GM12864 (cell line): ENCODE measurements at places on chromosomes 4 and X.

- DNase-seq: no peak
Observed at GRCh38 chr4:109547394-109547793, 12.7 kb upstream of the MCUB start.

- no peak for DNase-seq
Observed at GRCh38 chrX:37959212-37960021, 46.9 kb upstream of the SYTL5 start.

- no peak for DNase-seq
Observed at GRCh38 chr4:8872402-8873291, 1.0 kb upstream of the HMX1 start.

- no peak for DNase-seq
Observed at GRCh38 chr4:98383431-98384106, 122.4 kb downstream of the RAP1GDS1 start.

GRCh38 chrX:66638591-66639500 lies at the start of gene EDA2R:
TSS of gene EDA2R (minus strand) at chrX:66639078. CDS start at chrX:66616020, 23,058 bp downstream.
- no peak for DNase-seq

DNA sequence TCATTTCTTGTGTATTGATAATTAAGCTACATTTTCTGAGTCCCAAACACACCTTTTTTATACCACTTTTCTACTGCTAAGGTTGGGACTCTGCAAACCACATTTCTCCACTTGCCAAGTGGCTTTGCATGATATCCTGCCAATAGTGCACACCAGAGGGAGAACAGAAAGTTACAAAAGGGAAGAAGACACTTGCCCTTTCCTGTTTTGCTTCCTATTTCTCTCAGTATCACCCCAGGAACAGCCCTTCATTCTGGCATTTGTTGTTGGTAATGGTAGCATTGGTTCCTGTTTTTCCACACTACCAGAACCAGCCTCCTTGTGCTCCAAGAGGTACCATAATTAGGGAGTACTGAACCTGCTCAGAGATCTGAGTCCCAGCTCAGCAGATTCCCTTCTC lies 87.1 kb downstream of the HDX start:
- DNase-seq: no peak

DNA sequence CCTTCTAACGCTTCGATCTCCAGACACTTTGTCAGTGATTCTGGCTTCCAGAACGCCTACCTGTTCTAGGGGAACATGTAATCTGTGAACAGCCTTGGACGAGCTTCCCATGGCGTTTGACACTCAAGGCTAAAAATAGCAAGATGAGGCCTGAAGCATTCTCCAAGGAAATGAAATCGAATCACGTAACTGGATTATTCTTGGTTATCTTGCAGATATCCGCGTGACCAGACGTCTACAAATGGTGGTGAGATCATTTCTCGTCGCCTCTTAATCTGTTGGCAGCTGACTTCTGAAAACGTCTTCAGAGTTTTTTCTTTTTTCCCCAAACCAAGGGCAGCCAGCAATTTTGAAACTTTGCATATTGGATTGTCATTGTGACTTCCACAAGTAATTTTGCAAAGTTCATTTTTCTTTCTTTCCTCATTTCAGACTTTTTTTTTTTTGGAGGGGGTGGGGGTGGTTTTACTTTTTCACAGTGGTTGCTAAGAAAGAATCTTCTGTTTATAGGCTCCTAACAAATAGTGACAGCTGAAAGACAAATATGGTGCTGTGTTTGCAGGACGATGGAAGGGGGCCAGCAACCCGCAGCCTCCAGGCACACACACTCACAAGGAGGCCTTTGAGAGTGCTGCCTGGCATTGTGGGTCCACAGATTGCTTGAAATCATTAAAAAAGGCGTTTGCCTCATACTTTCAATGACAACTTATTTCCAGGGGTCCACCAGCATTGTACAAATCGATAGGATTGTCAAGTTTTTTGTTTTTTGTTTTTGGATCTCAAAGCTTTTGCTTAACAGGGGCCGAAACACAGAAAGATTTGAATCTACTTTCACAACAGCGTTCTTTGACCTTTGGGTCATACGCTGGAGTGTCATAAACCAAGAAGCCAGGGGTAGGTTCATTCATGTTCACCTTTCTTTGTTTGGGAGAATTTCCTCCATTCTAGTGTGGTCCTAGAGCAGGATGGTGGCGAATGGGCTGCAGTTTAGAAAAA lies 32.4 kb upstream of the PDLIM3 start:
- no peak for DNase-seq

- no peak for DNase-seq
Observed at GRCh38 chr4:99033956-99034355, 38.4 kb downstream of the METAP1 start.

DNA sequence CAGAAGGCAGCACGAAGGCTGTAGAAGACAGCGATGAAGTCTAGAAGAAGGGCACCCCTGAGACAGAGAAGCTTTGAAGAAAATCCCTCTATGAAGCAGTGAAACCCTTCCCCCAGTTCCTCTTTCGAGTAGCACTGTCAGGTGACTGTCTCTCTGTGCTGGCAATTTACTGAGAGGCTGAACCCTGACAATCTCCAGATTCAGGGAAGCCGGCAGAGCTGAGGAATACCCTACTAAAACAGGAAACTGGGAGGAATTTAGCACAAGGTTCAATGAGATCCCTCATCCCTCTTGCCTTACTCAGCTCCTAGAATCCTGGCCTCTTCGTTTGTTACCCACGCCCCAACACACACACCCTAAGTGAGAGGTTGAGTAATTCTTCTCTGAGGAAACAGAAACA lies 239.7 kb upstream of the NOCT start:
- no peak for DNase-seq

- no peak for DNase-seq
Observed at GRCh38 chr4:80240976-80241375, 25.5 kb upstream of the FGF5 start.

DNA sequence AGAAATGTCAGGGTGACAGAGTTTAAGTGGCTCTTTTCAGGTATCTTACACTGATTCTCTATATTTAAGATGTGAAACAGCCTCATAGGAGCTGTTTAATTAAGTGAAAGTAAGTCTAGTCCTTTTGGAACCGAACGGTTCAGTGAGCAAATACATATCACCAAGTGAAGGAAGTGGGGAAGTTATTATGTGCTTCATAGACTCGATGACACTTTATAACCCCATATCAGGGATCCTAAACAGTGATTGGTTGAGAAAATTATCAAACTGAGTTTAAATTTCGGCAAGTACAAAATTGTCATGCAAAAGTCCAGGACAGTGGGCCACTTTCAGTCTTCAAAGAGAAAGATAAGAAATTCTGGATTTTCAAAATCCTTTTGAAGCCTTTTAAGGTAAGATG lies at the start of gene DSPP:
TSS of gene DSPP (plus strand) at position 301 of the 400 bp plus-strand sequence. CDS start 2,380 bp downstream, outside the sequence.
- no peak for DNase-seq

DNA sequence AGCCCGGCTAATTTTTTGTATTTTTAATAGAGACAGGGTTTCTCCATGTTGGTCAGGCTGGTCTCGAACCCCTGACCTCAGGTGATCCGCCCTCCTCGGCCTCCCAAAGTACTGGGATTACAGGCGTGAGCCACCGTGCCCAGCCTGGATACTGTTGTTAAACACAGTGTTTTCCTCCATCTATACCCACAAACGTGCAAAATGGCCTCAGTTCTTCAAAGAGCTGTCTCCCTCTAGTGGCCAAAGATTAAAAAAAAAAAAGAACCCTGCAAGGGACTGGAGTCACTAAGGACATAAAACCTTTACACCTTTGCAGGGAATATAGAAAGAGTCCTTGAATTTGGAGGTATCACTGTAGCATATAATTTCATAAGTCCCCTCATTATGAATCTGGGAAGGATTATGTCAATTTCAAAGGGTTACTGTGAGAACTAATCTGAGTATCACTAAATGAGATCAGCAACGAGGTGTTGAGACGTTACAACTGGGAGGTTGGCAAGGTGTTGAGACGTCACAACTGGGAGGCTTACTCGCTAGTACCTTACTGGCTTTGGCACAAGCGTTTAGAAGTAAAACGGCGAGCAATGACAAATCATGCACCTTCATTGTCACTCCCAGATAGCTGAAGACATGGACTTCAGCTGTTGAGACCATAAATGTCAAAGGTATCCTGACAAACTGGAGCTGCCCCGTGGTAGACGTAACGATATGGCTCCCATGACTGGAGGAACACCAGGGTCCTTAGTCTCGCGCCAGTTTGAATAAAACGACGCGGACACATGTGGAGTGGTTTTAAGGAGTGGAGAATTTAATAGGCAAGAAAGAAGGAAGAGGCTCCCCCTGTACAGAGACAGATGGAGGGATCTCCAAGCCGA lies 33.4 kb upstream of the ENPP6 start:
- no peak for DNase-seq

GRCh38 chr4:78362310-78362709 lies 189.3 kb upstream of the ANXA3 start:
- DNase-seq: no peak

GRCh38 chr4:165522050-165522449 lies 143.2 kb downstream of the CPE start:
- DNase-seq: no peak

DNA sequence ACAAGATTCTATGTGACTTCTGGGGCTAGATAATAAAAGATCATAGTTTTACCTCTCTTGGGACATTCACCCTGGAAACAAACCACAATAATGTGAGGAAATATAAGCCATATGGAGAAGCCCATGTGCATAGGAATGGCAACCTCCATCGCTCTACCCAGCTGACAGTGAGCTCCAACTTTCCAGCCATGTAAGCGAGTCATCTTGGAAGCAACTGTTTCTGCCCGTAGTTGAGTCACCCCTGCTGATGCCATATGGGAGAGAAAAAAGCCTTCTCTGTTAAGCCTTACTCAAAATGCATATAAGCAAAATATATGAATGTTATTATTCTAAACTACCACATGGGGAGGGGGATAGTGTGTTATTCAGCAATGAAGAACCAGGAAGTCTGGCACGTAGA lies 31.4 kb upstream of the RELL1 start:
- DNase-seq: no peak

- no peak for DNase-seq
Observed at GRCh38 chrX:15214588-15214987, 55.3 kb downstream of the ASB9 start.

- DNase-seq: no peak
Observed at GRCh38 chr4:183364025-183364424, 41.8 kb upstream of the CLDN24 start.

DNA sequence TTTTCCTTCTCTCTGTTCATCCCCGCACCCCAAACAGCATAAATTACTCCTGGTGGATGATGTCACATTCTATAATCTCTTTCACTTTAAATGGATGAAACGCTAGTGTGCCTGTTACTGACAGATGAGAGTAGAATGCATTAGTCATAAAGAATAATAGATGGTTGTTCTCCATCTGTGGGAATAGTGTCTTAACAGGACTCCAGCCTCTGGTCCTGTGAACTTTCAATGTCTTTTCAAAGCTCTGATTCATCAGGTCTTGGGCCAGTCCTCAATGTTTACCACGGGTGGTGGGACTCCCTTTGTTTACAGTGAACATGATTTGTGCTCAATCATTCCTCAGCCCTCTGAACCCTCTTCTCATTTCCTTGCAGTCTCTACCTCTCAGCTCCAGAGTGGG lies 182.6 kb downstream of the GABRB1 start:
- no peak for DNase-seq

DNA sequence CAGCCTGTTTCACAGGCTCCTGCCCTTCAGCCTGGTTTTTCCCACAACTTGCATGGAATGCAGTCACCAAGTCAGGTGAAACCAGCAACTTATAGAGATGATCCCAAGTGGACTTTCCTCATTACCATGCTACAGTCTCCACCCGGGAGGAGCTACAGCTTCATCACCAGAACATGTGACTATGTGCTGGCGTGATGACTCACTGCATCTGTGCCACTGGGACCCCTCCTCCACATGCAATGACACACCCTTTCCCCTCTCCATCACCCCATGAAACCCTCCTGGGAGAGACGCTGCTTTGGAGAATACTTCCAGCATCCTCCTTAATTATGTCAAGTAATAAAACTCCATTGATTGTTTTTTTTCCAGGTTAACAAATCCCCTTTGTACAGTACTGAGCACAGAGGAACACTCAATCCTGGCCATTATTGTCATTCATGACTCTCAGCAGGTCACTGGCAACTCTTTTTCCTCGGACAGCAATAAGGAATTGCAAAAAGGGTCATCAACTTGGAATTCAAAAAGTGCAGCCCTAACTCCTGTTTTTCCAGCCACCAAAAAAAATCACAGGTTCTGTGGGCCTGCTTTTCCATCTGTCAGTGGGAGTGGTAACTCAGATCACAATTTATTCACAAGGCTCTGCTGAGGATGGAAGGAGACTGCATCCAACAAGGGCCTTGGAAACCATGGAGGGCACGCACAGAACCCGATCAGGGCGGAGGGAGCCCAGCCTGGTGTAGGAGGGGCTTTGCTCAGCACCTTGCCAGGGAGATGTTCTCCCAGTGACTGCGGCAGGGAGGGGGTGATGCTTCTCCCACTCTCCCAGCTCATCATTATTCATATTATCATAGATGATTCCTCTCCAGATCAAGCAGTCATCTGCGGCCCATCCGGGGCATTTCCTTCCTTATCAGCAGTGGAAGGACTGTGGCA lies 17.4 kb downstream of the QDPR start:
- DNase-seq: no peak
